ENCODE measurements at places on chromosomes 4 and X. TPM values are rescaled to one million over a fixed set of nuclear protein-coding genes. Genes with fewer than 3 reads are reported as not detected.

TDO2 gene
- total RNA-seq: 7.4 TPM

OTC gene
- 0.87 TPM for total RNA-seq

FGA gene
- total RNA-seq: 75.6 TPM

HSFX1 gene
- total RNA-seq: 1.2 TPM

ANOS1 gene
- 38.0 TPM for total RNA-seq

- DNase-seq: no peak
Measured at GRCh38 chr4:135344492-135344891, 1142.9 kb upstream of the PABPC4L start.

- DNase-seq: peak; percentile 0
Measured at GRCh38 chrX:125202591-125203248, 117.0 kb upstream of the TEX13C start.

DNA sequence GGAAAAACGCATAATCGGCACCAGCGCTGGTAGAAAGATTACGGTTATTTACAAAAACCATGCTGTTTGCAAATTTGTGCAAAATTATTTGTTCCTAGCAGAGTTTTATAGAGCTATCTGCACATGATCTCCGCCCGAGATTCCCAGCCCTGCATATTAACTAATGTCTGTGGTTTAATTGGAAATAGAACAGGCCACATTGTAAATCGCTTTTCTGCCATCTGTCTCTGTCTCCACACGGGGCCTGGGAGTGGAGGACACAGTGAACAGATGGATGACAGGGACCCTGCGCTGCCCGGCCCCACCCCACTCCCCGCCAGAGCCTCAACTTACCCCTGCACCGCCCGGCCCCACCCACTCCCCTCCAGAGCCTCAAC is 126.9 kb downstream of the FAM53A start:
- DNase-seq: no peak

DNA sequence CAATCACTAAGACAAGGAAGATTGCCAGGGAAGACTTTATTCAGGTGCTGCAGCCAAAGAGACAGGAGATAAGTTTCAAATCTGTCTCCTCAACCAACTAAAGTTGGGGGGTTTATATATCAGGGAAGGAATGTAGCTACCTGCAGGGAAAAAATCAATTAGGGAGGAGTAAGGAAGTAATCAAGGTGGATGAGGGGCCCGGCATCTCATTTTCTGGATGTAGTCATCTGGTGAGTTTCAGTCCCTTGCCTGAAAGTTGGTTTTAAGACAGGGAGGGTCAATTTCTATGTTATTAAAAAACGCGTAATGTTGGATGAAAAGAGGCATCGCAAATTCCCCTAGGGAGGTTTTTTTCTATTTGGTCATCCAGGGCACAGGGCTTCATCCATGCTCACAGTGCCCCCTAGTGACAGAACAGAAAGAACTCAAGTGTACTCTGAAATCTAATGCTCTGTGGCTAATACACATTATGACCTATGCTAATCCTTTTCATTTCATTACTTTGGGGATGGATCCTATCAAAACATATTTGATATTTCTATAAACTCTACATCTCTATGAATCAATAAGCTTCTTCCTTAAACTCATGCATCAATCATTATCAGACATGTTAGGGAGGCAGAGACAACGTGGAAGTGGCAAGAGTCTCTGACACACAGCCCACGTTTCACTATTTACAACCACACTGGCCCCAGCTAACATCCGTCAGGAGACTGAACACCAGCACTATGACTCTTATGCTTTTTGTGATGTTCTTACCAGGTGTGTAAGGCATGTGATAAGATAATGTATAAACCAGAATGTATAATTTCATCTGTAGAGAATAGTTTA is 1577.0 kb upstream of the TENM3 start:
- DNase-seq: no peak

- DNase-seq: no peak
Measured at GRCh38 chrX:51931566-51932150, 38.2 kb downstream of the MAGED1 start.

DNA sequence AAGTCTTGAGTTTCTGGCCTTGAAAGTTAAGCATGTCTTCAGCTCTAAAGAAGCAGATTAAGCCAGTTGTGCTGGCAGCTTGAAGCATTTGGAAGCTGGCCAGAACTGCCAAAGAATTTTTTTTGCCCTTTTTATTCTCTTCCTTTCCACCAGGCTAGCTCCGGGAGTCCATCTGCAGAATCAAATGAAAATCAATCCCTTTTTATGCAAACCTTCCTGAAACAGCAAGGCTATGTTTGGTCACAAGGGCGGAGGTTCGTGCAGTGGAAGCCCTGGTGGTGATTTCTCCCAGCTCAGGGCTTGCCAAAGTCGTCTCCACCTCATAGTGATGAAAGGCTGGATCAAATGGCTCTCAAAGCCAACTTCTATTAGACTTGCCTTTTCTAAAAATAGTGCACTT is 21.6 kb upstream of the C4orf54 start:
- no peak for DNase-seq

- no peak for DNase-seq
Measured at GRCh38 chr4:143599827-143600226, 86.3 kb downstream of the SMARCA5 start.

- no peak for DNase-seq
Measured at GRCh38 chr4:13528821-13529127, 15.5 kb downstream of the NKX3-2 start.

DNA sequence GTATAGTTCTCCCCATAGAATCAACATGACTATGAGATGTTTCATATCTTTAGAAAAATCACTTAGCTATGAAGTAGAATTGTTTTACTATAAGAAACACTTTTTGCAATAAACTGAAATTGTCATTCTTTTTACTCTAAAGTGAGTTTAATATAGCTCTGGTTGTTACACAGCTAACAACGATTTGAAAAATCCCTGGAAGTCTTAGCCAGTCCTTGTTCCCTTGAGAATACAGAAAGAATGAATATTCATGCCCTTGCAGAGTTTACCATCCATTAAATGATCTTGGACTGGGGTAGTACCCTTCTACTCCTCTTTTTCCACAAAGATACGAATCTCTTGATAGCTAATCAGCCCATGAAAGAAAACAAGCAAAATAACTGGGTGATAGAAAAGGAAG is 141.8 kb downstream of the JADE1 start:
- DNase-seq: no peak

DNA sequence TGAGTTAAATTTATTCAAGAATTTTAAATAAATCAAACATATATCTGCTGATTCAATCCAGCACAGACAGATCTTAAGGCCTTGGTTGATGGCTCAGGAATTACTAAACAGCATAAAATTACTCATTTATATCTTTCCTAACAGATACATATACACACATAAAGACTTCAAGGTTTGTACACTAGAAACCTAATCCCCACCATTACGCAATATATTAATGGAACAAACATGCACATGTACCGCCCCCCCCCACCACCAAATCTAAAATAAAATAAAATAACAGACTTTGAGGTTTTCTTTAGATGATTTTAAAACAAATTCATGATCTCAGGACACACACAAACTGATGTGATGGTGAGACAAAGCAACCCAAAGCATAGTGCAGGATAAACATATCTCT is 333.9 kb upstream of the DDX53 start:
- no peak for DNase-seq

GRCh38 chr4:82721819-82722423 is 76.7 kb downstream of the SCD5 start:
- DNase-seq: no peak

DNA sequence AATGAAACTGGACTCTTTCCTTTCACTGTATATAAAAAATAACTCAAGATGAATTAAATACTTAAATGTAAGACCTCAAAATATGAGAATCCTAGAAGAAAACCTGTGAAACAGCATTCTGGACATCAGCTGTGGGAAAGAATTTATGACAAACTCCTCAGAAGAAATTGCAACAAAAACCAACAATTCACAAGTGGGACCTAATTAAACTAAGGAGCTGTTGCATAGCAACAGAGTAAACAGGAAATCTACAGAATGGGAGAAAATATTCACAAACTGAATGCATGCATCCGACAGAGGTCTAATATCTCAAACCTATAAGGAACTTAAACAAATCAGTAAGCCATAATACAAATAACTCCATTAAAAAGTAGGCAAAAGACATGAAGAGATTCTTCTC is 851.7 kb upstream of the PCDH10 start:
- DNase-seq: no peak

DNA sequence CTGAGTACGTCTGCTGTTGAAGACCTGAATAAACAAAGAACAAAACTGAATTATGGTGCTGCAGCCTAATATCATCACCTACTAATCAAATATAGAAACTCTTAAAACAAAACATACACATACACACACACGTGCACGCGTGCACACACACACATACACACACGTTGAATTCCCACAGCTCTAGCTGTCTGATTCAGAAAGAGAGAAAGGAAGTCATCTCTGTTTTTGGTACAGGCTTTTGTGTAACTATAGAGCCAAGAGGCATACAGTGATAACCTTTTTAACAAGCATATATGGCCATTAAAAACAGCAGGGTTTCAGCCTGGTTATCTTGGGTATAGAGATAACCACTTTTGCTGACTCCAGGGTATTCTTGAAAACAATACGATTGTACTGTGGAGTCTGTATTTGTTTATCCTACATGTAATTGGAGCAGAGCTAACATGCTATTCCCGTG is 823.2 kb downstream of the CCSER1 start:
- DNase-seq: no peak

GRCh38 chr4:2395038-2395437 is 23.4 kb downstream of the ZFYVE28 start:
- peak; percentile 17 for DNase-seq

GRCh38 chrX:57902633-57903032 is 7.6 kb downstream of the ZXDA start:
- DNase-seq: no peak

DNA sequence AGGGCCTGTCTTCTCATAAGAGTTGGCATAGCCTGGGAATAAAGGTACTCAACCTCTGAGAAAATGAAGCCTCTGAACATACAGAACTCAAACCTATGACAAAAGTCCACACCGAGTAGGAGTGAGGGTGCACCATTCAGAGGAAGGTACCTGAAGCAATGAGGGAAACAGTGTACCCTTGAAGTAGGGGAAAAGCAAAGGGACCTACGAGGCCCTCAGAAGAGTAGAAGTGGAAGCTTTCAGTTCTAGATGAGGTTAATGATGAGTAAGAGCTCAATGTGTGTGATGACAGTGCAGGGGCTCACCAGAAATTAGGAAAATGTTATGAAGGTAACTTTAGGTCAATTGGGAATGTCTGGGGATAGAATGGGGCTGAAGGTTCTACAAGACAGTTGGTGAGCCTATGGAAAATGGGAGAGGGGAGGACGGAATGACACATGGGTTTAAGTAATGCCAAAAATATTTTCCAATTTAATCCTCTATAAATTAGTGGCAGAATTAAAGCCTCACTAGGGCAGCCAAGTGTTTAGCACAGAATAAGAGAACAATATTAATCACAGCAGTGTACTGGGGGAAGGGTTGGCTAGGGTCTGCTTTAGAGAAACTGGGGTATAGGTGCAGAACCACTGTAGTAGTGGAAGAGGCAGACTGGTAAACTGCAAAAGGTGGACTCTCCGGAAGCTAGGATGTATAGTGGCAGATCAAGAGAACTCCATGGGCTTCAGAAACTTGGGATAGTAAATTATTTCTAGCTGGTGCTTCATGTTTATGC is 39.8 kb downstream of the RAB33A start:
- DNase-seq: no peak

DNA sequence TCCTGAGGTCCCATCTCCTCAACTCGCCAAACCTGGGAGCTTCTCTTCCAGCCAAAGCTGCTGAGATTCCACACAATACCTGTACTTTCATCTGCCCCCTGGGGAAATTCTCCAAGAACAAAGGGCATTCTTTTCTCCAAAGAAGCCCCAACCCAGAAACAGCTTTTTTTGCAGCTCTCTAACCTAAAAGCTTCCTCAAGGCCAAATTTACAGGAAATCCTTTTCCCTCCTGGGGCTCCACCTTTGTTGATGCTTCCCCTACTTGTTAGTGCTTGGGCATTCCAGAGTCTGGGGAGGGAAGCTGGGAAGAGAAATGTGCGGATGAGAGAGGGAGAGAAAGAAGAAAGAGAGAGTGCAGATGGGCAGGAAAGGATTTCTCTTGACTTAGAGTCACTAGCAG is 24.3 kb downstream of the ZBTB33 start:
- no peak for DNase-seq

DNA sequence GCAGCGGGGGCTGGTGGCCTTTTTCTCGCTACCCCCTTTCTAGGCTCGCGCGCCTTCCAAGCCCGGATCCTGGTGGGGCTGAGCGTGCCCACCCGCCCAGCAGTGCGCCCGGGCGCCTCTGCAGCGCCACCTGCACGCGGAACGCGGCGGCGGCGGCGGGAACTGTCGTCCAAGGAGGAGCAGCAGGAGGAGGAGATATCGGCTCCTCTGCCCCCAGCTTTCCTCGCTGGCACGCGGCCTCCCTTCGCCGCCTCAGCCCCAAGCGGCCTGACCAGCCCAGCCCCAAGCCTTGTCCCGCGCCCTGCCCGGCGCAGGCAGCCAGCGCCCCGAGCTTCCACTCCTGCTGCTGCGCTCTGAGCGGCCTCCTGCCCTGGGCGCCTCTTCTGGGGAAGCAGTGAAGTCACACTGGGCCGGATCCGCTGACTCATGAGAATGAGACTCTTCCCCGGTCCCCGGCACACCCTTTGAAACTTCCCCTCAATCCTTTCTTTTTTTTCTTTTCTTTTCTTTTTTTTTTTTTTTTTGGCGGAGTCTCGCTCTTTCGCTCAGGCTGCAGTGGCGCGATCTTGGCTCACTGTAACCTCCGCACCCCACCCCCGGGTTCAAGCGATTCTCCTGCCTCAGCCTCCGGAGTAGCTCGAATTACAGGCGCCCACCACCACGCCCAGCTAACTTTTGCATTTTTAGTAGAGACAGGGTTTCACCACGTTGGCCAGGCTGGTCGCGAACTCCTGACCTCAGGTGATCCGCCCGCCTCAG is 10.6 kb upstream of the ELF4 start:
- peak; percentile 80 for DNase-seq

DNA sequence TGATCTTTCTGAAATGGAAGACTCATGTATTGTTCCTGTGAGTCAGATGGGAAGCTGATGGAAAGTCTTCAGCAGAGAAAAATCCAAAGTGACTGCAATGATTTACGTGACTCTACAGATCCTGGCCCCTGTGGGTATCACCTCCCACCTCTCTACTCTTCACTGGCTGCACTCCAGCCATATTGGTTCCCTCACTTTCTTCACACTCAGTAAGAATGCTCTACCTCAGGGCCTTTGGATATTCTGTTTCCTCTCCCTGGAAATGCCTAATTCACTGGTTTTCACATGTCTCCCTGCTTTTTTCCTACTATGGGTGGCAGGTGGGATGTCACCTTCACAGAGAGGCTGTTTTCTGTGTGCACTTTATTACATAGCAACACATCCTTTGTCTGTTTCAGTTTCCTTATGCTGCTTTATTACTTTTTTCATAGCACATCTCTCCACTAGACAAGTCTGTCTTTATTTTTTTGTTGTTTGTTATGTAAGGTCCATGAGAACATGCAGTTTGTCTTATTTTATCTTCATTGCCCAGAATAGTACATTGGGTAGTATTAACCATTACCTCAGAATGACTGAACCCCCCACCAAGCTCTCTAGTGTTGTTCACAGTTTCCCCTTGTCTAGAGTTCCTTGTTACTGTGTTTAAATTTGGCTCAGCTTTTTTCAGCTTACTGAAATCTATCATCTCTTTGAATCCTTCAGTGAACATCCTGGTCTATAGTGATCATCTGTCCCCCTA is 57.6 kb upstream of the CLNK start:
- DNase-seq: no peak
